ENCODE measurements at places on chromosomes 3 and 15.

- ATAC-seq = peak; percentile 9
Observed at GRCh38 chr3:24595796-24596195, 101.1 kb upstream of the THRB start.

DNA sequence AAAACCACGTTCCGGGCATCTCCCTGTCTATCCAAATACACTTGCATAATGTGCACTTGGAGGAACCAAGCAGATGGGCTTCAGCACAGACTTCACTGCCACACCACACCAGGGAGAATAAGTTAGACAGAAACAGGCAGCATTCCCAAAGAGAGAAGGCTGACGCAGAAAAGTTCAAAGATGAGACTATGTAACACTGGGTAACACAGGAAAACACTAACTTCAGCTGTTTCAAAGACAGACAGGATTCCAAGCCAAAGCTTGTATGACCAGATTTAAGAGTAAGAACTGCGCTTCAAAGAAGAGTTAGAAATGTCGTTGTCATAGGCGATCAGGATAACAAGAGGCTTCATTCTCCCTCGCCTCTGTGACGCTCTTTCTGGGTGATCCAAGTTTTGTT lies 19.9 kb downstream of the SLC51A start:
- no peak for ATAC-seq

DNA sequence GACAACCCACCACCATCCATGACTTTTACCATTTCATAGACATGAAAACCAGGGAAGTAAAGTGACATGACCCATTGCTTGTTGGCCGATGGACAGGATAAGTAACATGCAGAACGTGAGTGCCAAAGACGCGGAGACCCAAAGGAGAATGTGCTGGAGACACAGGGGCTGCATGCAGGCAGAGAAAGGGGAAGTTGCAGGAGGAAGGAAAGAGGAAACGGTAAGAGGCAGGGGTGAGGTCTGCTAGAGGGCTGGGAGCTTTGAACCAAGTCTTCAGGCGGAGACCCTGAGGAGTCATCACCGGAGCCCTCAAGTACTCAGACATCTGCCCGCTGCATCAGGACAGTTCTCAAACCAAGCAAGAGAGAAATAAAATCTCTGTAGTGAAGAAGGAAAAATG lies 34.9 kb downstream of the MAGEF1 start:
- ATAC-seq = peak; percentile 84

DNA sequence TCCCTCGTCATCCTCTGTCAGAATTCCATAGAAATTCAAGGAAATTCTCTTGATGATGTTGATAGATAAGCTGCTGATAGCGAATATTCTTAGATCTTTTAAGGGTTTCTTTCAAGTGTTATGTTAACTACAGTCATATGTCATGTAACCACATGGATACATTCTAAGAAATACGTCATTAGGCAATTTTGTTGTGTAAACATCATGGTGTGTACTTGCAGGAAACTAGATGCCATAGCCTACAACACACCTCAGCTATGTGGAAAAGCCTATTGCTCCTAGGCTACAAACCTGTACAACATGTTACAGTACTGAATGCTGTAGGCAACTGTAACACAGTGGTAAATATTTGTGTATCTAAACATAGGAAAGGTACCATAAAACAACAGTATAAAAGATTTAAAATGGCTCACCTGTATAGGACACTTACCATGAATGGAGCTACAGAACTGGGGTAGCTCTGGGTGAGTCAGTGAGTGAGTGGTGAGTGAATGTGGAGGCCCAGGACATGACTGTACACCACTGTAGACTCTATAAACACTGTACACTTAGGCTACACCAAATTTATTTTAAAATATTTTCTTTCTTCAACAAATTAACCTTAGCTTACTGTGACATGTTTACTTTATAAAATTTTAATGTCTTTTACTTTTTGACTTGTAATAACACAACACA lies 34.6 kb downstream of the GLDN start:
- ATAC-seq = no peak

GRCh38 chr15:30904812-30905211 lies 1.1 kb downstream of the FAN1 start:
- no peak for ATAC-seq

DNA sequence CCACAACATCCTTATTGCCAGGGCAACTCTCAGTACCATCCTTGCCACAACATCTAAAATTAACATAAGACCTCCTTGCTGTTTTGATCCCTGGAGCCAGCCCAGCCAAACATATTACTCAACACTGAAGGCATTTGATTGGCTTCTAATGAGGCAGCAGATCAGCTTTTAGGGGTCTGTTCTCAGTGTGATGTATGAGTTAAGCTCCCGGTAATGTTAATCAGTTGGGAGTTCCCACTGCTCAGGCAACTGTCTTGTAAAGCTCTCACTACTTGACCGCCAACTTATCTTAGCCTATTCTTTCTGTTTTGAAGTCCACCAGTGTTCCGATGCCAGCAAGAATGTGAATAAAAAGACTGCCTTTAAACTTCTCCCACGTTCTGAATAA lies 158.9 kb downstream of the FOXB1 start:
- no peak for ATAC-seq

DNA sequence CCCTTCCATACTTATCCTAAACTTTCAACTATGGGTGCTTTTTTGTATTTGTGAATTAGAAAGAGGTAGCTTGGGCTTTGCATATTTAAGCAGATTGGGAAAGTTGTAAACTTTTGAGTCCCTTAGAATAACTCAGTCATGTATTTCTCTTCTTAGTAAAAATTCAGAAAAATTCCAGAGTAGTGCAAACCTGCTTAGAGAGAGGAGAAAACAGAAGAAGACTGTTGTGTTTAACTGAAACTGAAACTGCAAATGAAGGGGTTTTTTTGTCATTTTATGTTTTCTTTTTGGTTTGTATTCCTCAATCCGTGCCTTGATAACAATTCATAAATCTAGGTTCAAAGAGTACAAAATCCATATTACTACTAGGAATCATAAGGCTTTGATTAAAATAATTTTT lies 31.3 kb downstream of the CD200 start:
- peak; percentile 36 for ATAC-seq

DNA sequence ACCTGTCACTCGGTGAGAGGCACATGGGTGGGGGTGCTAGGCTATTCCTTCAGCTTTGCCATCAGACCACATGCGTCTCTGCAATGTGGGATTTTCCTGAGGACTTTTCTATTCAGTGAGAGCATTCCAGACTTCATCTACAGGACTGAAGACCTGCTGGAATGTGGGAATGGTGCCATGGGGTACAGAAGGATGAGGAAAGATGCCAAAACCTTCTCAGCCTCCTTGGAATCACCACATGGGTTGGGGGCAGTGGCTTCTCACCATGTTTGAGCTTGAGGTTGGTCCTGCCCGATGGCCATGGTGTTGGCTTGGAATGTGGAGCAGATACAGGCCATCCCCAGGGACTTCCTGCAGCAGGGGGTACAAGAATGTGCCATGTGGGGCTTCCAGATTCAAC lies 80.9 kb upstream of the KLF13 start:
- no peak for ATAC-seq

DNA sequence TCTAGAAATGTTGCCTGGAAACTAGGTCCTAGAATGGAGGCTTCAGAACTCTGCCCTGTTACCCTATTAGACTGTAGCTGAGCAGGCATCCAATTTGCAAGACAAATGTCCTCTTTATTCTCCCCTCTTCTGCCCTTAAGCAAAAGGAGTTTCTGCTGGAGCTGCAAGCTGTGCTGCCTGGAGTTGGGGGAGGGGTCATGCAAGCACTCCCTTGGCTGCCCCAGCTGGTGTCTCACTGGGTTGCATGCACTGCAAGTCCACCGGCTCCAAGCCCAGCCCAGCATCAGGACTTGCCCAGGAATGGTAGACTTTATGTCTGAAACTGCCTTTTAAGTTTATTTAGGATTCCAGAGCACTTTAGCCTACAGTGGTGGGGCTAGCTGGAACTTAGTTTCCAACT lies 15.7 kb upstream of the RBP2 start:
- ATAC-seq = no peak

GRCh38 chr15:45205192-45205591 lies 17.4 kb upstream of the SHF start:
- no peak for ATAC-seq

DNA sequence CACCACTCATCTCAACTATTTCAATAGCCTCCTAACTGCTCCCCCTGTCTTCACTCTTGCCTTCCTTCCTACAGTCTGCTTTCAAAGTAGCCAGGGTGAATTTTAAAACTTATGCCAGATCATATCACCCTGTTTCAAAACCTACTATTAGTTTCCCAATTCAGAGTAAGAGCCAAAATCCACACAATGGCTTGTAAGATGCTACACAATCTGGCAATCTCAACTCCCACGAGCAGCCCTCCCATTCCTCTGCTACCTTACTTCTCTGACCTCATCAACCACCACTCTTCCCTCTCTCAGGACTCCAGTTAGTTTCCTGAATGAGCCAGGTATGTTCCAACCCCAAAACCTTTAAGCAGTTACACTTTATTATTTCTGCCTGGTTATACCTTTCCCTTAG lies 62.5 kb downstream of the VPS13C start:
- ATAC-seq = no peak

DNA sequence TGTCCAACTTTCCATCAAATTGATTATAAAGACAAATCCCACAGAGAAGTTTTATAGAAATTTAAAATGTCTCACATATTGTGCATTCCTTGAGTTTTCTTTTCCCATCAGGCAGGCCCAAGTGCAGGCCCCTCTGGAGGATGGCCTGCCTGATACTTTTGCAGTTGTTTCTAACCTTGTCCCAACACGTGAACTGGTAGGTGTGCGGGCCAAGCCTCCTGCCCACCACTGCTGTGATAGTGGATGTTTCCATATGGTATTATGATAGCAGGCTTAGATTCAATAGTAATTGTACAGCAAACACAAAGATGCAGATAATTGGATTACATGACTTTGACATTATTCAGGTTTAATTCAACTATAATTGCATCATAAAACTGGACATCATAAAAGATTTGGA lies 1.4 kb downstream of the P2RY12 start:
- ATAC-seq = no peak

- no peak for ATAC-seq
Observed at GRCh38 chr3:131976448-131976847, 58.4 kb downstream of the CPNE4 start.

DNA sequence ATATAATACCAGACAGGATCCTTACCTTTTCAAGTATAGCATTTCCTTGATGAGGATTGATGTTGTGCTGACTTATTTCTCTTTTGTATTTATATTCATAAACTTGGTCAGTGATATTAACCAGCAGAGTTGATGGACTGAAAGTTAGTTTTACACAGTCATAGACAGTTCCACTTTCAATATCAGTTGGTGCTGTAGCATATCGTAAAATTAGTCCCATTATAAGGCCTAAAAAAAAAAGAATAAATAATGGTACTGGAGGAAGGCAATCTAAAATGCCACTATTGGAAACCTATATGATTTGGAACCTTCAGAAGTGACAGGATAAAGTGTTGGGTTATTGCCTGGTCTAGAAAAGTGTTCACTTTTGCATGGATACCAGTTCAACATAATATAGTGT lies 16.3 kb downstream of the SLC9A9 start:
- peak; percentile 56 for ATAC-seq

DNA sequence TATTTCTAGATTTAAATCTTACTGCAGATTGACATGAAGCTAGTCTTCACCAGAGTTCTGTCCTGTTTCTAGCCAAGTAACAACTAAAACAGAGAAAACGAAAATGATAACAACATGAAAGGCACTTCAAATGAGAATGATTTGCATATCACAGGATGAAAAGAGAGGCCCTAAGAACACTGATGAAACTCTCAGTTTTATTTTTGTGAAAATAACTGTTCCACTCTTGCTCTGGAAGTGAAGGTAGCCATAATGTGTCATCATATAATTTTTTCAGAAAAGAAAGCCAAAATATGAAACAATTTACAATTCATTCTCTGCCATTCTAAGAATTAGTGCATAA lies 274.4 kb downstream of the ADAMTSL3 start:
- ATAC-seq = no peak

DNA sequence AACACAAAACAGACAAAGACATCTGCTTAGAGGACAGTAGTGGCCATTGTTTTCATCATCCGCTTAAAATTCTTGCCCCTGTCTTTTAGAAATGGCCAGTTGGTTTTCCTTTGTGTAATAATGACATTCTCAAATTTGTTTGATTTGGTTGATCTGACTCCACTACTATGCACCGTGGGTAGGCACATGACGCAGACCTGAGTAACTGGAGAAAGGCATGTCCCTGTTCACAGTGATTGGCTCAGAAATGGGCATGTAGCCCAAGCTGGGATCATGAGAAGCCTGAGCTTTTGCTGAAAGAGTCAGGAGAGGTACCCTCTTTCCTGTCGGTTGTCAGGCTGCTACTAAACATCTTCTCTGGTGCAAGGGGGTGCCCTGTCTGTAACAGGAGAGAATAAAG lies 36.6 kb upstream of the MAGI1 start:
- no peak for ATAC-seq

GRCh38 chr3:40120806-40121205 lies 188.7 kb upstream of the EIF1B start:
- ATAC-seq = peak; percentile 38

GRCh38 chr3:31981206-31982181 lies at the start of the genes OSBPL10 and ZNF860:
Gene OSBPL10, minus strand, starts transcription at chr3:31981262. Its CDS starts 83 bp downstream, at chr3:31981179.
Gene ZNF860, plus strand, starts transcription at chr3:31981750. Its CDS starts 7,330 bp downstream, at chr3:31989080.
- ATAC-seq = peak; percentile 84

DNA sequence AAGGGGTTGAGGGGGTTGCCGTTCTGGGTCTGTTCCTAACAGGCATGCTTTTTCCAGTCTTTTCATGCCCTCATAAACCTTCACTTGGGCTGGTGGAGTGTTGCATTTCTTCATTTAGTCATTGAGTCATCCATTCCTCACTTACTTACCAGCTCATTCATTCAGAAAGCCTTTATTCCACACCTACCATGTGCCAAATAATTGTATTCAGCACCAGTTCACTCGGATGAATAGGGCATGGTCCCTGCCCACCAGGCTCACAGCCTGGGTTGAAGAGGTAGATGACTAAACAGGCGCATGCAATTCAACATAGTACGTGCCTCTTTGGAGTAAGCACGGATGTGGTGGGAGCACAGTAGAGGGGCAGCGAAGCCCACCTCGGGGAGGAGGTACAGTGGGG lies 35.1 kb upstream of the THSD4 start:
- no peak for ATAC-seq

DNA sequence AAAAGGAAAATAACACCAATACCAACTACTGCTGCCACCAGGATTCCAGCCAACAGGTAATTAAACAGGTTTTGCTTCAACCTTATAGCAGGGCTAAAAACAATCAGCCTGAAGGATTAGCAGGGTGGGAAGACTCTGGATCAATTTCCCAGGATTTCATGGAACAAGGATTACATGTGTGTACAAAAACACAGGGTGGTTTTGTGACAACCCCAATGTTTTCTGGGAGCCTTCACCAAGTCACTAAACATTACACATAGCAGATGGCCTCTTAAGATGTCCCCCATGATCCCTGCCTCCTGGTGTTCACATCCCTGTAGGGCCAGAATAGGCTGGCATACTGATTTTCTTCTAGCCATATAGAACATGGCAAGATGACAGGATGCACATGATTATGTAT lies 42.8 kb upstream of the ARHGEF3 start:
- ATAC-seq = no peak

- no peak for ATAC-seq
Observed at GRCh38 chr15:32884146-32884545, 166.3 kb downstream of the GREM1 start.

- no peak for ATAC-seq
Observed at GRCh38 chr15:95394186-95395067, 936.1 kb upstream of the NR2F2 start.

- no peak for ATAC-seq
Observed at GRCh38 chr3:146589899-146590508, 15.1 kb downstream of the PLSCR5 start.

Measured in stimulated activated memory B cell treated with anti-CD40 and anti-IgM and Interleukin-4, amounts not matched to agents 10 μg/mL and 1 μg/mL and 100 μg/mL, for 72 hours (primary cell).